GM23248 (cell line): ENCODE measurements at places on chromosomes 12 and 14. TPM values are rescaled to one million over a fixed set of nuclear protein-coding genes. Genes with fewer than 3 reads are reported as not detected.

The RHEBL1 gene
- total RNA-seq: 0.86 and 1.1 TPM in 2 replicates

The SNX6 gene
- 213 and 287 TPM in 2 replicates for total RNA-seq

The GALNT16 gene
- total RNA-seq: 1.4 and 4.2 TPM in 2 replicates

The GPR84 gene
- not detected in 2 replicates for total RNA-seq

The BHLHE41 gene
- 0.76 and 1.6 TPM in 2 replicates for total RNA-seq

The SIRT4 gene
- total RNA-seq: not detected in 2 replicates

The FAM181A gene
- total RNA-seq: not detected in 2 replicates

The TMPRSS12 gene
- not detected in 2 replicates for total RNA-seq

The TAS2R19 gene
- total RNA-seq: 2.6 and 3.7 TPM in 2 replicates

The AVPR1A gene
- total RNA-seq: not detected in 2 replicates

The RPGRIP1 gene
- total RNA-seq: not detected in 2 replicates

The RNU6-8 gene
- not detected in 2 replicates for total RNA-seq

The ZC2HC1C gene
- total RNA-seq: 2.8 and 5.3 TPM in 2 replicates

The DLK1 gene
- total RNA-seq: not detected in 2 replicates

The HAL gene
- not detected in 2 replicates for total RNA-seq

The ATG2B gene
- total RNA-seq: 10.0 and 10.7 TPM in 2 replicates

The RFLNA gene
- total RNA-seq: 4.6 and 4.9 TPM in 2 replicates

The KRT6C gene
- total RNA-seq: not detected in 2 replicates

The NANOG gene
- 0.13 TPM in 1 of 2 replicates, not detected in the other for total RNA-seq
